ENCODE measurements at places on chromosomes 5 and 9. TPM values are rescaled to one million over a fixed set of nuclear protein-coding genes. Genes with fewer than 3 reads are reported as not detected.

PCDHA1 gene
- not detected for total RNA-seq

SLC6A18 gene
- not detected for total RNA-seq

AQP7 gene
- 0.33 TPM for total RNA-seq

MLANA gene
- total RNA-seq: not detected

ECM2 gene
- 8.1 TPM for total RNA-seq

WNK2 gene
- total RNA-seq: 45.5 TPM

- no peak overlapping the region for H3K4me3 ChIP-seq
- no peak overlapping the region for H3K27ac ChIP-seq
- no peaks in the 10 kb centered on the region for H3K36me3 ChIP-seq
- no peaks in the 10 kb centered on the region for H3K27me3 ChIP-seq
- peak; percentile 57 for DNase-seq
- no peaks in the 10 kb centered on the region for H3K4me1 ChIP-seq
These were observed 70.5 kb downstream of the ZNF618 start for GRCh38 chr9:113946496-113947115.

DNA sequence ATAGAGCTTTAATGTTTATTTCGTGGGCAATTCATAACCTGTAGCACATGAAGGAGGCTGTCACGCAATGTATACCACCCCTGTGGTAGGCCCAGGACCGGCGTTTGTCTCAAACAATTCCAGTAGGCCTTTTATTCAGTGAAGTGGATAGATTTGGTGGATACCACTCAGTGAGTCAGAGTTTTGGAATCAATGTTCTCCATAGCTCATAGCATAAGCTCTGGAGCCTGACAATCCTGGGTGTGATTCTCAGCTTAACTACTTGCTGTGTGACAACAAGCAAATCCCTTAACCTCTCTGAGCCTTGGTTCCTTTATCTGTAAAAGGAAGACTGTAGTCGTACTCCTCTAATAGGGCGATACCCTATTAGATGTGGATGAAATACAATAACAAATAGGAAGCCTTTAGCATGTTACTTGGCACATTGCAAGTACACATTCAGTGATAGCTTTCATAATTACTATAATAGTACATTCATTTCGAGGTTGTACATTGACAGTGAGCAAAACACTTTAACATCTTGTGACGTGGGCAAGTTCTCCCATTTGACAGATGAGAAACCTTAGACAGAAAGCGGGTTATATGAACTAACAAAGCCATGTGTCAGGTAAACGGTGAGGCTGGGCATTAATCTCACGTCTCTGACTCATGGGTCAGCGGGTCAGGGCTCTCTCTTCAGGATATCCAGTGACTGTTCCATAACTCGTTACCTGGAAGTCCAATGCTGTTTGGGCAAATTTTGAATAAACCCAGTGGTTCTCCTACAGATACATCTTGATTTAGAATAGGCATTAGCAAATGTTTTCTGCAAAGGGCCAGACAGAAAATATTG lies 130.8 kb downstream of the C9orf152 start:
- no peaks in the 10 kb centered on the region for H3K36me3 ChIP-seq
- H3K27ac ChIP-seq: no peak overlapping the region
- H3K4me1 ChIP-seq: peaks cover 53% of the 10 kb centered on the region
- no peaks in the 10 kb centered on the region for H3K27me3 ChIP-seq
- DNase-seq: no peak
- H3K4me3 ChIP-seq: no peak overlapping the region

GRCh38 chr9:74379718-74380117 lies 117.4 kb upstream of the RORB start:
- H3K4me3 ChIP-seq: no peak overlapping the region
- no peaks in the 10 kb centered on the region for H3K27me3 ChIP-seq

GRCh38 chr9:10173561-10173960 lies 439.2 kb downstream of the PTPRD start:
- H3K27ac ChIP-seq: no peak overlapping the region
- no peaks in the 10 kb centered on the region for H3K36me3 ChIP-seq
- H3K4me3 ChIP-seq: no peak overlapping the region
- DNase-seq: no peak
- H3K27me3 ChIP-seq: no peaks in the 10 kb centered on the region
- no peaks in the 10 kb centered on the region for H3K4me1 ChIP-seq

DNA sequence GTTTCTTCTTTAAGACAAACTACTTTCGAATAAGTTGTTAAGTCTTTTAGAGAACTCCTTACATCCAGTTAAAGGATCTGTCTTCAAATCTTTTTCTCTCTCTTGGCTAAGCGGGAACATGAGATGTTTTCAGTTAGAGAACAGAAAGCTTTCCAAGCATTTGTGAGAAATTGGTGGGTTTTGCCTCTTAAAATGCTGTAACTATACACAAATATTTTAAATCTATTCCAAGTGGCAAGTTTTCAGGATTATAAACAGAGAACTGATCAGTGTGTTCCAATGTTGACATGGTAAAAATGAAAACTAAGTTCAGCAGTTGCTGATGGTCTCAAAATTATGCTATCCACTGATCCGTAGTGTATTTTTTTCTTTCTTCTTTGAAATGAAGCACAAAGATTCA lies 100.4 kb downstream of the EBF1 start:
- no peak for DNase-seq
- H3K4me3 ChIP-seq: no peak overlapping the region
- H3K4me1 ChIP-seq: peaks cover 4% of the 10 kb centered on the region
- H3K27me3 ChIP-seq: no peaks in the 10 kb centered on the region
- H3K27ac ChIP-seq: peak overlapping the region; percentile 19

DNA sequence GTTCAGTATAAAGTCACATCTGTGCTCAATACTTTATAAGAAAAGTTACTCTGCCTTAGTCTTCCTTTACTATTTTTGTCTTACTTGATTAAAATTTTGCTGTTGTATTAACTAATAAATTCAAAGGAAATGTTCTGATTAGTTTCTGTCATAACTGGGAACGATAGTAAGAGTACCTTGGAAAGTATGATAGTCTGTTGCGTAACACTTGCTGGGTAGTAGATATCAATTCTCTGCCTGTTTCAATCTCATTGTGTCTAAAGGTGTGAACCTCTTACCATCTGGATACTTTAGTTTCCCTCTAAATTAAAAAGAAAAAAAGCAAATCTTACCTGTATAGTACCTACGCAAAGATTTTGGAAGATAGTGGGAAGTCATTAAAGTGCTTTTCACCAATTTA lies 48.5 kb downstream of the COMMD10 start:
- no peaks in the 10 kb centered on the region for H3K27me3 ChIP-seq
- peaks cover 8% of the 10 kb centered on the region for H3K4me1 ChIP-seq
- no peaks in the 10 kb centered on the region for H3K36me3 ChIP-seq
- no peak overlapping the region for H3K4me3 ChIP-seq
- no peak for DNase-seq

- no peaks in the 10 kb centered on the region for H3K4me1 ChIP-seq
- H3K4me3 ChIP-seq: no peak overlapping the region
These were observed 170.9 kb downstream of the PALM2AKAP2 start for GRCh38 chr9:109950710-109951443.

GRCh38 chr9:37454238-37454637 lies 11.0 kb downstream of the ZBTB5 start:
- H3K27ac ChIP-seq: no peak overlapping the region
- no peaks in the 10 kb centered on the region for H3K36me3 ChIP-seq
- H3K4me3 ChIP-seq: no peak overlapping the region
- DNase-seq: no peak

GRCh38 chr5:160064995-160065614 lies 54.1 kb downstream of the PWWP2A start:
- H3K36me3 ChIP-seq: peaks cover 86% of the 10 kb centered on the region
- no peak overlapping the region for H3K27ac ChIP-seq
- no peaks in the 10 kb centered on the region for H3K27me3 ChIP-seq
- no peaks in the 10 kb centered on the region for H3K4me1 ChIP-seq

DNA sequence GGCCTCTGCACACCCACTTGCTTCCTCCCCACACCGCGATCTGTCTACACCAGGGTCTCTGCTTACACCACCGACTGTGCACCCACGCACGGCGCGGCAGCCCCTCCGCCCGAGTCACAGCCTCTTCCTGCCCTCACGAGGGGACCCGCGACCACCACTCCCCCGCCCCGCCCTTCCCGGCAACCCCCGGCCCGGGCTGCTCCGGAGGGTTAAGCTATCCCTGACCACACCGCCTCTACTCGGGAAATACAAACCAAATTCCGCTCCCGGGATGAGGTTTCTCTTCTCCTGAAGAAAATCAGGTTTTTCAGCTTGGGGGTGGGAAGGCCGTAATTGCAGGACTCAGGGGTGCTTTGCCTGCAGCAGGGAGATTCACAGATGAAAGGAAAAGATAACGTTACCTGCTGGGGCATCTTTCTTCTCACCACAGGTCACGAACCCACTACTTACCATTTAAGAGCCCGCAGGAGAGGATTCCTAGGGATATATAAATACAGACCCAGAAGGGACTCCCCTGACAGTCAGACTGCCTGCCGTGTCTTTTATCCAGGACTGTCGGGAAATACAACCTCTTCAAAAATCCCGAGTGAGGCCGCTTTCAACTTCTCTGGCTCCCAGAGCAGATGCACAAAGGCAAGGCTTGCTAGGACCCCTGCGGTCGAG lies 63.5 kb downstream of the ROR2 start:
- no peak overlapping the region for H3K27ac ChIP-seq
- H3K27me3 ChIP-seq: no peaks in the 10 kb centered on the region
- no peaks in the 10 kb centered on the region for H3K36me3 ChIP-seq
- peaks cover 55% of the 10 kb centered on the region for H3K4me1 ChIP-seq
- no peak overlapping the region for H3K4me3 ChIP-seq

DNA sequence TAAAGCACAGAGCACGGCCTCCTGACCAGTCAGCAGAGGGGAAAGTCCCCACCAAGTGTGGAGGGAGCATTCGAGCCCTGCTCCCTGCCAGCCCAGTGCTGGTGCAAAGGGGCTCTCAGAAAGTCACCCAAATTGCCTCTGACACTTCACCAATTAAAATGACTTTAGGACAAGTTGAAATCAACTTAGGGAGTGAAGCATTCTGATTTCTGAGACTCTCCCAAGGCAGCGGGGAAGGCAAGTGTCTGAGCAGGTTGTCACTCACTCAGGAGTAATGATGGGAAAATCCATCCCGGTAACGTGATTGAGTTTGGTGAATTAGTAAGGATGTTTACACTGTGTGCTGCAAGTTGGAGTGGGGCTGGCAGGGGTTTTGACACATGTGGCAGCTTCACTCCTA lies 73.7 kb downstream of the PCDH1 start:
- H3K4me1 ChIP-seq: peaks cover 33% of the 10 kb centered on the region
- peak overlapping the region; percentile 0 for H3K27ac ChIP-seq
- no peak for DNase-seq

GRCh38 chr9:125551781-125552180 lies 155.2 kb downstream of the MAPKAP1 start:
- H3K4me1 ChIP-seq: peaks cover 53% of the 10 kb centered on the region
- no peaks in the 10 kb centered on the region for H3K27me3 ChIP-seq
- H3K36me3 ChIP-seq: no peaks in the 10 kb centered on the region
- DNase-seq: no peak

GRCh38 chr9:123318961-123319421 lies 37.0 kb upstream of the CRB2 start:
- H3K4me3 ChIP-seq: no peak overlapping the region
- no peaks in the 10 kb centered on the region for H3K27me3 ChIP-seq
- no peak for DNase-seq
- H3K27ac ChIP-seq: peak overlapping the region; percentile 40
- H3K36me3 ChIP-seq: no peaks in the 10 kb centered on the region

DNA sequence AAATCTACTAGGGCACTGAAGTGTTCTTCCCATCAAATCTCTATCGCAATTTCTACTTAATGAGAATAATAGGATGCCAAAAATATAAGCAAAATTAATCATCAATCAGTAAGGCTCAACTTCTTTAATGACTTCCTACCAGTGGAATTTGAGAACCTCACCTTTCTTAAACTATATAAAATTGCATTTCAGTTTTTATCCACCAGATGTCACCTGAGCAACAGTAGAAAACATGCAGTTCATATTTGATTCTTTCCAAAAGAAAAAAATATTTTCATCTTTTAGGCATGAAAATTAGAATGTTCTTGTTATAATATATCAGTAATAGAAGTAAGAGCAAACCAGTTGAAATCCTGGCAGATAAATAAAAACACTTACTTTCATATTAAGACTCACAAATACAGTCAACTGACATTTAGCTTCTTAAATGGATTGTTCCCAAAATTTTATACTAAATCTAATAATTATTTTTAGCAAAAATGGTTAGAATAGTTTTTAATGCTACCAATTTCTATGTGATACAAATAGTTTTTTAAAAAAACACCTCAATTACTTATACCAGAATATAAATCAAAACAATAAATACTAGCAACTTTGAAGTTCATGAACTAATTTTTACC lies 13.4 kb upstream of the CCDC112 start:
- no peak overlapping the region for H3K4me3 ChIP-seq
- H3K27ac ChIP-seq: no peak overlapping the region
- no peak for DNase-seq
- peaks cover 7% of the 10 kb centered on the region for H3K27me3 ChIP-seq
- H3K36me3 ChIP-seq: no peaks in the 10 kb centered on the region
- no peaks in the 10 kb centered on the region for H3K4me1 ChIP-seq

DNA sequence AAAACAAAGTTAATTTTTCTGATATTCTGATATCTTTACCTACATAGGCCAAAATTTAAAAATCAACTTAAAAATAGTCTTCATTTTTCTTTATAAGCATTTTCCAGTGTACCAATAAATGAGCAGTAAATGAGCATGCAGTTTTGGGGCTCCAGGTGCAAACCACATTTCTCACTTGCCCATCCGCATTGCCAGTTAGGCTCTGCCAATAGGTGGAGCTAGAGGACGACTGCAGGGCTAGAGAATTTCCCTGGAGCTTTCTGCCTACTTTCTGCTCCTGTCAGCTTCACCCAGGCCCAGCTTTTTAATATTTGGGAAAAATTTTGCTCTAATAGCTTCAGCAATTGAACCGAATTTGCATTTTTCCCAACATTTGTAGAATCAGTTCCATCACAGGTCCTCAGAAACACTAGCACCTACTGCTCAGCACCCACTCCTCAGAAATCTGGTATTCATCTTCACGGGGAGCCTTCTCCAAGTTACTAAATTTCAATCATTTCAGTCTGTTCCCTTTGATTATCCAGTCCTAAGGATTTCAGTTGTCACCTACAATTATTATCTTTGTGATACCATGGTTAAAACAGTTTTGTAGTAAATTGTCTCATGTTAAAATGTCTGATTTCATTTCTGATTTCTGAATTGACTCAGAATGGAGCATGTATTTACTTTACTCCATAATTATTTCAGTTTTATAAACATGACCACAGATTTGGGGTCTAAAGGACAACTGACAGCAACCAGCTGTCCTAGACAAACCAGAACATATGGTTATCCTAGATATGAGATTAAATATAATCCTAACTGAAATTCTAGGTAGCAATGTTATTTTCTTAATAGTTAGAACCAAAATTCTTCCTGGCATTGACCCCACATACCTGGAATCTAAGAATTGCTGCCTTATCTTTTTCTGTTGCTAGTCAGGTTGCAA lies 104.6 kb upstream of the FAM174A start:
- H3K27me3 ChIP-seq: no peaks in the 10 kb centered on the region
- H3K4me1 ChIP-seq: no peaks in the 10 kb centered on the region
- no peak for DNase-seq
- H3K36me3 ChIP-seq: no peaks in the 10 kb centered on the region
- H3K4me3 ChIP-seq: no peak overlapping the region

GRCh38 chr5:146050086-146050485 lies 55.3 kb downstream of the PLAC8L1 start:
- no peaks in the 10 kb centered on the region for H3K27me3 ChIP-seq
- no peak overlapping the region for H3K27ac ChIP-seq
- no peak for DNase-seq
- no peaks in the 10 kb centered on the region for H3K36me3 ChIP-seq
- H3K4me3 ChIP-seq: no peak overlapping the region
